ENCODE measurements at places on chromosomes 2 and 18.
A peak's percentile ranks its signal among the peaks of the same experiment; 100 is the strongest.

GRCh38 chr18:32930695-32931301, 158.0 kb upstream of the KLHL14 start:
- DNase-seq: no peak

DNA sequence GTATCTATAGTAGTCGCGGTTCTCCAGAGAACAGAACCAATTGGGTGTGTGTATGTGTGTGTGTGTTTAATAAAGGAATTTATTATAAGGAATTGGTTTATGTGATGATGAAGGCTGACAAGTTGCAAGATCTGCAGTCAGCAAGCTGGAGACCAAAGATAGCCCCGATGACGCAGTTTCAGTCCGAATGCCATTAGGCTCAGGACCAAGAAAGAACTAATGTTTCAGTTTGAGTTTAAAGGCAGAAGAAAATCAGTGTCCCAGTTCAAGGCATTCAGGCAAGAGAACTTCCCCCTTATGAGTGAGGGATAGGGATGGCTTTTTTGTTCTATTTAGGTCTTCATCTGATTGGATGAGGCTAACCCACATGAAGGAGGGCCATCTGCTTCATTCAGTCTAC, 221.6 kb downstream of the HNMT start:
- DNase-seq: no peak

GRCh38 chr2:18987592-18988073, 370.8 kb downstream of the OSR1 start:
- DNase-seq: no peak

DNA sequence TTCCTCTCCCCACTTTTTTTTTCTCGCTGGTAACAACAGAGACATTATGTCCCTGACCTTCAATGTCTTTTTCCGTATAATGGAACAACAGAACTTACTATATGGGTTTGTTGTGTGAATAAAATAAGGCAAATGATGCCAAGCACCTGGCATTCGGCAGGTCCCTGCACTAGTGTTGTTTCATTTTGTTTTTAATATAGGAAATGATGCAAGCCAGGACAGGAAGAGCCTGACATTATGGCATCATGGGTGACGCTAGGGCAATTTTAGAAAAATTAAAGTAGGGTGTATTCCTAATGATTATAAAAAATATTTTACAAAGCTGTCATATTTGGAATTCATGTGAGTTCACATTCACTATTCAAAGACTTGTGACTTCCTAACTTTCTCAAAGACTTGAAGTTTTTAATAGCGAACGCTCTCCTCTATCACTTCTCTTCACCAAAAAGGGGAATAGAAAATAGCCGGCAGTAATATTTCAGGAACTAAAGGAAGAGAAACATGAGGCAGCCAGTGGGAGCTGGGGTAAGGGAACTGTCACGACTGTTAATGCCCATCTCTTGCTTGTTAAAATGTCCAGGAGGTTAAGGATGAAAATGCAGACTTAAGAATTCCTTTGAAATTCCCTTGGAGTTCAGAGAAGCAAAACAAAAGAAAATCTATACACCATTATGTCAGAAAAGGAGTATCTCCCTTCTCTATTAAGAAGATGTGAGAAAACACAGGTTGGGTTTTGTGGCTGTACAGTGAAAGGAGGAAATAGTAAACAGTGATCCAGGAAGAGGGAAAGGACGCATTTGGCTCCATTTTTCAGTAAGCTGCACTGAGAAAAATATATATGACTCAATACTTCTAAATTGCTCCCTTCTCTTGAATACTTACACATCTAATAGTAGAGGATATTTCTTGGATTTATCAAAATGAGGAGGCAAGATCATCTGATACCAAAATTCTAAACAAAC, 60.2 kb downstream of the DPP4 start:
- DNase-seq: no peak

- DNase-seq: no peak
Observed at GRCh38 chr2:42775186-42775585, 11.3 kb upstream of the OXER1 start.

DNA sequence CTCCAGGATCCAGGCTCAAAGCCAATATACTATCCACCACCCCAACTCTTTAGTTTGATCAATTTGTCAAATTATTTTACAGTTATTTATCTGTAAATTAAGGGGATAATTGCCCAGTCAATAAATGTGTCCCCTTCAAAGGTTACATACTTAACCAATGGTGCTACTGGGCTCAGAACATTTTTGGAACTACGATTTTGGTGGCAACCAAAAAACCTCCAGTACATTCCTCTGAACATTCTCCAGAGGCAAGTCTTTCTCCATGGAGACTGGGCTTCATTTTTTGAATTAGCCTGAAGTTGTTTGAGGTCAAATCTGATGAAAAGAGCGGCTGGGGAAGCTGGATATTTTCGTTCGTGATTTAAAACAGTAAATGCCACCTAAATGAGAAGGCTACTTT, 1.7 kb upstream of the CLUL1 start:
- DNase-seq: no peak

GRCh38 chr2:21966139-21966538, 842.4 kb downstream of the TDRD15 start:
- DNase-seq: no peak

GRCh38 chr2:85843543-85843942, 45.2 kb downstream of the ST3GAL5 start:
- DNase-seq: no peak

DNA sequence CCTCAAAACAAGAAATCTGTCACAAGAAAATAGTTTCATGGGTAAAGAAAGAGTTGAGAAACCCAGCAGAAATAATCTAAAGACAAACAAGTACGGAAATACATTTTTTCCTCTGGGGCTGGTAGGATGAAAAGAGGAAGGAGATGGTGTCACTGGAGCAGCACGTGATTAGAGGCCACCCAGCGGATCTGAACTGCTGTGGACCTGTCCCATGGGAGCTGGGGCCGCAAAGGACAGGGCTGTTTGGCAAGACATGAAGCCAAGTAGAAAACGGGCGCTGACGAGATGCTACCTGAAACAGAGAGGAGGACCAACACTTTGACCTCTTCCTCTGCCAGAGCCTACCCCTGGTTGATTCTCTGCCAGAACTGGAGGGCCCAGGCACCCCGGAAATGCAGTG, 295.4 kb upstream of the ATP5MC3 start:
- no peak for DNase-seq

GRCh38 chr18:65942104-65942503, 191.3 kb downstream of the CDH7 start:
- DNase-seq: no peak

- DNase-seq: no peak
Observed at GRCh38 chr2:67075530-67076238, 321.4 kb upstream of the ETAA1 start.

- no peak for DNase-seq
Observed at GRCh38 chr2:84194949-84195644, 264.0 kb downstream of the SUCLG1 start.

DNA sequence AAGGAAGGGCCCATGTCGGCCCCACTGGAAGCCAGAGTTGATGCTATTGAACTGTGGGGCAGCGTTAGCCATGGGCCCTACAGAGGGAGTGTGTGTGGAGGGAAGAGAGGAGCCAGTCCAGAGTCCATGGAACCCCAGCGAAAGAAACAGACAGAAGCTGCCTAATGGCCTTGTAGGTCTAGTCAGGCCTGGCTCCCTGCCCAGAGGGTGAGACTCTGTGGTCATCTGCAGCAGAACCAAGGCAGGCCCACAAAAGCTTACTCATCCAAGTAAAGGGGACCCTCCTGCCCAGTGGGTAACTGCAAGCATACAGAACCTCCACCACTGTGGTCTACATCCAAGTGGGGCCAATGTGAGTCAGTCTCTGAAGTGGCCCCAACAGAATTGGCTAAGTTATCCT, 439.8 kb downstream of the TGIF1 start:
- DNase-seq: no peak

GRCh38 chr18:28581521-28582071, 404.7 kb upstream of the CDH2 start:
- no peak for DNase-seq

GRCh38 chr2:135963841-135964240, 21.6 kb downstream of the DARS1 start:
- no peak for DNase-seq

GRCh38 chr18:68418881-68419280, 296.0 kb downstream of the TMX3 start:
- DNase-seq: no peak

DNA sequence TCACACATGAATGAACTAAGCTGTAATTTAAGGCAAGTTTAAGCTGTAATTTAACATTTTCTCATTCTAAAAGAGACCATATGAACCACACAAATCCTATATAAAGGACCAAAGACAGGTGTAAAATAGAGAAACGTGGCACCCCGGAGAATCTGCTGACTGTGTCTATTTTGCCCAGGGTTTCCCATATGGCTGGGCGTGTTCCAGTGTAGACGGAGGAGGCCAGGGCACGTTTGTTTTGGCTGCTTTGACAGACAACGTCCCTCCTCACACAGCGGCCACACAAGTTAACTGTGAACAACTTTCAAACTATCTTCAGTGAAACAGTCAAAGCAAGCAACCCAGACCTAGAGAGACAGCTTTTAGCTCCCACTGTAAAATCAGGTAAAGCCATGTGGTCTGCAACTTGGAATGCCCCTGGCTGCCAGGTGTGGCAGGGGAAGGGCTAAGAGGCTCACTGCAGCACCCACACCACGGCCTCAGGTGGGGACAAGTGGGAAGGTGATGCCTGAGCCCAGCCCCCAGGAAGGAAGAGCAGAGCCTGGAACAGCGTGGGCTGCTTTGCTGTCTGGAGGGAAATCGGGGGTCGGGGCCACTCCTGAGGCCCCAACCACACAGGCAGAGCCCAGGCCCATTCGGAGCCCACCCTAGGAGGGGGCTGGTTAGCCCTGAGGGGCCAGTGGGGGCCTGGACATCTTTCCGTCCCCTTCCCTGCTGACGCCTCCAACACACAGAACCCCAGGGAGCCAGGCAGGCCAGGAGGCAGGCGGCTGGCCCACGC, 40.7 kb downstream of the SLC66A2 start:
- no peak for DNase-seq

DNA sequence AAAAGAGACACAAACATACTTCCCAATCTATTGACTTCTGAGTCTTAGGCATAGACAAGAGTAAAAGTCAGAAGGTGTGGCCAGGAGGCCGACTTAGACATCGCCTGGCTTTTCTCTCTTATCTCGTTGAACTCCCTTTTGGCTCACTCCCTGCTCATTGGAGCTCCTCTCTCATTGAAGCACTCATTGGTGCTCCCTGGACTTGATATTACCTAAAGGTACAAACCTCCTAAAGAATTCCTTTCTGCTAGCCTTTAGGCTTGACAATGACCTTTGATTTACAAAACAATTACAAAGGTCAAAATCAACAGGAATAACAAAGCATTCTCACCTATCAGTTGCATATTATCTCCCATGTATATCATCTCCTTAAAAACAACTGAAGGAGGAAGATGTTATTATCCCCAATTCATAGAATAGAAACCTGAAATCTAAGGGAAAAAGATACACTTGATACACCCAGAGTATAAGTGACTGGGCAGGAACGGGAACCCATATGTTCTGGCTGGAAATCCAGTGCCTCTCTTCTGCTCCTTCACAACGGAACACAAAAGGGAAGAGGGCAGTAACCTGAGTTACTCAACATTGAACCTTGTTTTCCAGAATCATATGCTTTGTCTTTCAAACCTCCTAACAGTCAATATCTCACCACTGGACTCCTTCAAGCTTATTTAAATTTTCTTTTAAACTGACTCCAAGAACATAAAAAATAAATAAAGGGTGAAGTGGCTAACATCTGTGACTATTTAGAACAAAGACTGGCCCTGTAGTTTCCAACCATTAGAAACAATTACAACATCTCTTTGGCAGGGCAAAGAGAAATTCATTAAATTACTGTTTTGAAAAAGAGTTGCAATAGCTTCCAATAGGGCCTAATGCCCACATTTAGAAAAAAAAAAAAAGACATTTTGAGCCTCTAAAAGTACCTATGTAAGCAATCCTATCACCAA, 1247.9 kb downstream of the LRP1B start:
- DNase-seq: no peak

- DNase-seq: no peak
Observed at GRCh38 chr2:68379184-68379708, 14.2 kb downstream of the PLEK start.

DNA sequence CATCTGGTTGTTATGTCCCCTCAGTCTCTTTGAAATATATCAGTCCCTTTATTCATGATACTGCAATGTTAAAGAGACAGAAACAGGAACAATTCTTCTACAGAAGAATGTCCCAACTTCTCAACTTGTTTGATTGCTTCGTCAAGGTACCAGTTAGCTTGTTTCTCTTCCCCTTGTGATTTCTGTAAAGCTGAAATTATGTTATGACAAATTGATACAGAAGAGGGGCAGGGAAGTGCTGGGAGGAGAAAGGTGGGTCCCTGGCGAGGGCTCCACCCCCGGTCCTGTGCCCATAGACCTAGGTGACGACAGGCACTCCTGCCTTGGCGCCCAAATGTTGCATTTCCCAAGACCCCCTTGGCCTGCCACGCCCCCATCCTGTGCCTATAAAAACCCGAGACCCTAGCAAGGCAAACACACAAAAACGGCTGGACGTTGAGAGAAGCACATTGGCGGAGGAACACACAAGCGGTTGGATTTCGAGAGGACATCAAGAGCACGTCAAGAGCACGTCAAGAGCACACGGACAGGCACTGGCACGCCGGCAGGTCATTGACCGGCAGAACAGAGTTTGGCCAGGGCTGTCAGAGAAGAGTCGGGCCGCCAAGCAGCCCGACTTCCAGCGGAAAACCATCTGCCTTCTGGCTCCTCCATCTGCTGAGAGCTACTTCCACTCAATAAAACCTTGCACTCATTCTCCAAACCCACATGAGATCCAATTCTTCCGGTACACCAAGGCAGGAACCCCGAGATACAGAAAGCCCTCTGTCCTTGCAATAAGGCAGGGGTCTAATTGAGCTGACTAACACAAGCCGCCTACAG, 11.5 kb upstream of the RTN4 start:
- no peak for DNase-seq

- no peak for DNase-seq
Observed at GRCh38 chr2:74597410-74597809, 42.9 kb downstream of the DOK1 start.

- no peak for DNase-seq
Observed at GRCh38 chr18:27062802-27063201, 122.3 kb downstream of the CHST9 start.

- DNase-seq: peak; percentile 26
Observed at GRCh38 chr2:231604101-231604684, 11.5 kb downstream of the TEX44 start.

GRCh38 chr18:23897291-23897690, 117.3 kb upstream of the TTC39C start:
- no peak for DNase-seq

GRCh38 chr18:848062-848861, 36.2 kb upstream of the YES1 start:
- no peak for DNase-seq

DNA sequence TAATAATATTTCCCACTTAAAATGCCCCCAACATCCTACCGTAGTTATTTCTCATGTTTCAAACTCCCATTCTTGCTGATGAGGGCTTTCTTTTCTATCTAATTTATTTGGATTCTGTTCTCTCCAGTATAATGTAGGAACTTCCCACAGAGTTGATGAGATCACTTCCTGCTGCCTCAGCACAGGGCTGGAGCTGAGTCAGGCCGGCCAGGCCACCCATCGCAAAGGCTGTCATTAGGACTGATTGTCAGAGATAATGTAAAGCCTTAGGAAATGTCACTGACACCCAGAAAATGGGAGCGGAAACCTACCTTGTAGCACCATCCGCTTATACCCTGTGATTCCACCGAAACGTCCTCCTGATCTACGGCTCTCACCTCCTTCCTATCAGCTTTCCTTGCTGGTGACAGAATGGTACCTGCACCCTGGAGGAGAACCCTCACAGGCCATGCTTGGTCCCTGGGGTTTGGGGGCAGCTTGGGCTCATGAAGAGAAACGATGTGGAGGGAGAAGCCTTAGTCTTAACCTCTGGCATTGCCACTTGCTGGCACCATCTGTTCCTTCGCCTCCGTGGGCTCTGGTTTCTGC, 672.8 kb upstream of the ID2 start:
- no peak for DNase-seq

- no peak for DNase-seq
Observed at GRCh38 chr2:119760956-119761275, 1.2 kb downstream of the PTPN4 start.

Data from activated CD4-positive, alpha-beta T cell treated with anti-CD3 and anti-CD28 coated beads, Interleukin-2, amount 50 U/mL, for 1 hour (primary cell).